ENCODE measurements at places on chromosomes 16 and 17. TPM values are rescaled to one million over a fixed set of nuclear protein-coding genes. Genes with fewer than 3 reads are reported as not detected.

DNA sequence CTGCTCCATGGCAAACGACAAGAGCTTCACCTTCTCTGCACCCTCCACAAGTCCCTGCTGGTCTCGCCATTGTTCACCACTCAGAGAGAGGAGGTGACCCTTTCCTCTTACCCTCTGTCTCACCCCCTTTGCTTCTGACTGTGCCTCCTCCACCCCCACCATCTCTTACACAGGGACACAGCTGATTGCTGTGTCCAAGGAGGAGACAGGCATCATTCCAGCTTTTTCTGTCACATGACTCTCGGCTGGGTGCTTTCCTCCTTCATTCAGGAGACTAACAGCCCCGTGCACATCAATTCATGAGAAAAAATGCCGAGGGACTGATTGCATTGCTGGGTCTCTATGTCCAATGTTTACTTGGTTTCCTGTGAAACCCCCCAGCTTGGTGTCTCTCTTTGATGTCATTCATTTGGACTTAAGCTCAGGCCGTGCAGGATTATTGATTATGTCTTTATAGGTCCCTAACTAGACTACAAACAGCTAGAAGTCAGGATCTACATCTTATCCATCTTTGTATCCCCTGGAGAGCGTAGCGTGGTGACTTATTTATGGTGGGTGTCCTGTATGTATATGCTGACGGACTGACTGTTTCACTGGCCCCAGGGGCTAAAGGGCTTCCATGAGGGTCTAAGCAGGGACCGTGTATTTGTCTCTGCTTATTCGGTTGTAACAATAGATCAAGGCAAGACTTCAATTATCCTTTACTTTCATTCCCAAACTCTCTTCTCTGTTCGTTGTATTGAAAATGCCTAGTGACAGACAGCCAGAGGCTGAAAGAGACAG is 82.2 kb upstream of the CDH13 start:
- DNase-seq, result no peak

- no peak for DNase-seq
Observed at GRCh38 chr16:27742333-27742732, 192.4 kb downstream of the KATNIP start.

DNA sequence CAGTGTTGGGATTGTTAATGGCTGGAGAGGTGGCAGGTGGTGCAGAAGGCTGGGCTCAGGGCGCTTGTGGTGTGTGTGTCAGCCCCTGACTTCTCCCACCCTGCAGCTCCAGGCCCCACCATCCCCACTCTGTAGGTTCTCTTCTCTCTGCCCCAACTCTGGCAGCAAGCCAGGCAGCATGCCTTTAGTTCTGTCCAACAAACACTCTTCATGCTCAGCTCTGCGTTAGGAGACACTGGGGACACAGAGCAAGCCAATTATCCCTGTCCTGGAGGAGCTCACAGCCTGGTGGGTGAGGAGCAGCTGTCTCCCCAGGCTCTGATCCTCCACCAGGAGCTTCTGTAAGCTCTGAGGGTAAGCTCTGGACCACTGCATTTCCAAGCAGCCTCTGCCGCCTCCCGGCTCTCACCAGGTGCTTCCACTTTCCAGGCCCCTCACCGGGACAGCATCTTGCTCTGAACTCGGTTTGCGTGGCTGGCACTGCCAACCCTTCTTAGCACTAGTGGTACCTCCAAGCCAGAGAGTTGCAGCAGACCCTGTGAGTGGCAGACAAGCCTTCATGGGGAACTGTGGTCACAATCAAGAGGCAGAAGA is 34.3 kb upstream of the WSCD1 start:
- DNase-seq, result no peak

GRCh38 chr16:73064212-73064993 is 16.5 kb upstream of the ZFHX3 start:
- peak; percentile 72 for DNase-seq

DNA sequence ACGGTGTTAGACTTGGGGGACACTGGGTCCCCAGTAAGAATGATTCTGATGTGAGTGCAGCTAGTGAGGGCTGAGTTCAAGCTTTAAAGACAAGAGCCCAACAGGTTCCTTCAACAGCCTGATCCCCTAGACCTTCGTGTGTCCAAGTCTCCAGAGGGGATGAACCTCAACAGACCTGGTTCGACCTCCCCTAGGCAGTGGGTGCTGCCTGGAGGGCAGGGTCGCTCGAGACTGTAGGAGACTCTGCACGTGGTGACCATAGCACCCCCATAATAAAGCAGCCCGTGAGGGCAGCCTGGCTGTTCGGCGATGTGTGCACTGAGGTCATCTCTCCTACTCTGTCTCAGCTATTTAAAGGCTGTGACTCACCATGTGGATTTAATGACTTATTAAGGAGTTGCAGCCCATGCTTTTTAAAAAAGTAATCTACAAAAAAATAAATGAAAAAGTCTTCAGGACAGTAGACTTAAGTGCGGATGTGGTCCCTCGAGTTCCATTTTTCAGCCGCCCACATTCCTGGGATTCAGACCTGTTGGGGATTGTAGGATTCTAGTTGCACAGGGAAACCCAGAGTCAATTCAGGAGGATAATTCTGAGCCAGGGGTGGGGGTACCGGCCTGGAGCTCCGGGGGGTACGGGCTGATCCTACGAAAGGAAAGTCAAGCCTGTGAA is 23.4 kb upstream of the METRNL start:
- DNase-seq, result peak; percentile 62

- no peak for DNase-seq
Observed at GRCh38 chr17:42900460-42901331, at the start of gene G6PC1. Gene G6PC1 (plus strand): TSS chr17:42900799. CDS start chr17:42900877, 78 bp downstream.

DNA sequence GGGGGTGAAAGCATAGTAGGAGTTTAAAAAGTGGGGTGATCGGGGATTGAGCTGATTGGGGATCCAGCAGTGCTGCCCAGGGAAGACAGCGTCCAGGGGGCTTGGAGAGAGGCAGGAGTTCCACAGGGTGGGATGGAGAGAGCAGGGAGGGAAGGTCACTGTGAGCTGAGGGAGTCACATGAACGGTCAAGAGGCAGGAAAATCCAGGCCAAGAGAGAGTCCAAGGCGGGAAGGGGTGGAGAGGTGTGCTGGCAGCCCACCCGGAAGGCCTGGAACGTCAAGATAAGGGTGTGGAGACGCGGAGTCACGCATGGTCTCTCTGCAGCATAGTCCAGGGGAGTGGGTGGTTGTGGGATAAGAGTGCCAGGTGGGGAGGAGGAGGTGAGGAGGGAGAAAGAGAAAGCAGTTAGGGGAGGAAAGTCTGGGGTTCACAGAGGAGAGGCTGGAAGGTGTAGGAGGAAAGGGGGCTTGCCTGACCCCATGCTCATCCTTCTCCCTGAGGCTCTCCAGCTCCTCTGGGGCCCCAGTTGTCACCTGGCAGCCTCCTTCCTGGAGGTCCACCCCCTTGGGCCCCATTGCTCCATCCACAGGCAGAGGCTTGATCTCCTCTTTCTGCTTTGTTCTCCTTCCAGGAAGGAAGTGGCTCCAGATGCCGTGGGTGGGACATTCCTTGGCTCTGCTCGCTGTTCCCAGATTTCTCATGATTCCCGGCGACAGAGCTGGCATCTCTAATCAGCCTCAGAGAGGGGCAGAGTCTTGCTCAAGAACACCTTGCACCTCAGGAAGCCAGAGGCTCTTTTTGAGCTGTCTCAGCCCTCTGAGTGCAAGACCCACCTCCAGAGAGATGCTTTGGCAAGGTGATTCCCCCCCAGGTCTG is 28.7 kb downstream of the CCR7 start:
- DNase-seq, result peak; percentile 42

DNA sequence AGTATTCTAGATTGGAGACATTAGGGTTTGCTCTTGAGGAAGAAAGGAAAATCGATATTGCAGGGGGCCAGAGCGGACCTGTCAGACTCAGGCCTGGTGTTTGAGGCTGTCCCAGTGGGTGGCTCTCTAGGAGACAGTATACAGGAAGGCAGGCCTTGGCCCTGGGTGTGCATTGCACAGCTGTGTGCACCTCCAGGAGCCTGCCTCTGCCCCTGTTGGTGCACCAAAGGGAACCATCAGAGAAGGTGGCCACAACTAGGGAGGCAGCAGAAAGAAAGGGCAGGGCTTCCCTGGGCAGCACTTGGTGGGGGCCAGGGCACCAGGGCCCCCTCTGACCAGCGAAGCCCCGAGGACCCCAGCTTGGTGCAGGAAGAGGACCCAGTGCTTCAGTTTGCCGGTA is 188.0 kb downstream of the NTN1 start:
- DNase-seq, result no peak

DNA sequence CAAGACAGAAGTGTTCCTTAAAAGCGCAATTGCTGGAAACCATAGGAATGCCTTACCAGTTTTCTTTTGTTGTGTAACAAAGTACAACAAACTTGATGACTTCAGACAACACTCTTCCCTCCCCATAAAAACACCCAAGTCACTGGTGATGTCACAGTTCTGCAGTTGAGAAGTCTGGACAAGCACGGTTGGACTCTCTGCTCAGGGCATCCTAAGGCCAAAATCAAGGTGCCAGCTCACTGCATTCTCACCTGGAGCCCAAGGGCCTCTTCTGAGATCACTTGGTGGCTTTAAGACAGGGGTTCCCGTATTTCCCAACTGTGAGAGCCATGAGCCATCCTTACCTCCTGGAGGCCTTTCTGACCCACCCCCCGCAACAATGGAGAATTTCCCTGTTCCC is 45.6 kb upstream of the MEAK7 start:
- no peak for DNase-seq

GRCh38 chr16:52553322-52553721 is 6.4 kb upstream of the TOX3 start:
- no peak for DNase-seq

- peak; percentile 92 for DNase-seq
Observed at GRCh38 chr17:35373534-35373983, at the start of gene SLFN11. Gene SLFN11 (minus strand): TSS chr17:35373621. CDS start chr17:35363807, 9,814 bp downstream.

DNA sequence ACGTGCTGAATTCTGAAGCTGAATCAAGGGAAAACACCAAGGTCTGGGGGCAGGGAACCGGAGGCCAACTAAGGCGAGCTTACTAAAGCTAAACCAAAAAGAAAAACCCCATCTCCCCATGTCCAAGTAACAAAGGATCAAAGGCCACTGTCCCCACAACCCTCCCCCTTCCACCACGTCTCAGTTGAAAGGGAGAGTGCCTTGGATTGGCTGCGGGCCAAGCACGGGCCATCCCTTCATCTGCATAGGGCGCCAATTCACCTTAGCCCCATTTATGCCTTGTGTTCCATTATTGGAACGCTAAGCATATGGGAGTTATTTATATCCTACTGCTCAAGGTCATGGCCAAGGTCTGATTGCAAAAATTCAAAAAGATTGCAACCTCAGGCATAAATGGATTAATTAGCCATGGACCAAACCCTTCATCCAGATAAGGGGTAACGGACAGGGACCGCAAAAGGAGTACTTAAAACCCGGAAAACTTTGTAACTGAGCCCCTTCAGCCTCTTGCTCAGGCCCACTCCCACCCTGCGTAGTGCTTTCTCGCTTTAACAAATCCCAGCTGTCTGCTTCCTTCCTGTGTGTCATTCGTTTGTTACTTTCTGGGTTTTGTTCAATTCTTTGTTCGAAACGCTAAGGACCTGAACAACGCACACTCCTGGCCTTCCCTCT is 740 bp upstream of the ATP6V0D1 start:
- no peak for DNase-seq

DNA sequence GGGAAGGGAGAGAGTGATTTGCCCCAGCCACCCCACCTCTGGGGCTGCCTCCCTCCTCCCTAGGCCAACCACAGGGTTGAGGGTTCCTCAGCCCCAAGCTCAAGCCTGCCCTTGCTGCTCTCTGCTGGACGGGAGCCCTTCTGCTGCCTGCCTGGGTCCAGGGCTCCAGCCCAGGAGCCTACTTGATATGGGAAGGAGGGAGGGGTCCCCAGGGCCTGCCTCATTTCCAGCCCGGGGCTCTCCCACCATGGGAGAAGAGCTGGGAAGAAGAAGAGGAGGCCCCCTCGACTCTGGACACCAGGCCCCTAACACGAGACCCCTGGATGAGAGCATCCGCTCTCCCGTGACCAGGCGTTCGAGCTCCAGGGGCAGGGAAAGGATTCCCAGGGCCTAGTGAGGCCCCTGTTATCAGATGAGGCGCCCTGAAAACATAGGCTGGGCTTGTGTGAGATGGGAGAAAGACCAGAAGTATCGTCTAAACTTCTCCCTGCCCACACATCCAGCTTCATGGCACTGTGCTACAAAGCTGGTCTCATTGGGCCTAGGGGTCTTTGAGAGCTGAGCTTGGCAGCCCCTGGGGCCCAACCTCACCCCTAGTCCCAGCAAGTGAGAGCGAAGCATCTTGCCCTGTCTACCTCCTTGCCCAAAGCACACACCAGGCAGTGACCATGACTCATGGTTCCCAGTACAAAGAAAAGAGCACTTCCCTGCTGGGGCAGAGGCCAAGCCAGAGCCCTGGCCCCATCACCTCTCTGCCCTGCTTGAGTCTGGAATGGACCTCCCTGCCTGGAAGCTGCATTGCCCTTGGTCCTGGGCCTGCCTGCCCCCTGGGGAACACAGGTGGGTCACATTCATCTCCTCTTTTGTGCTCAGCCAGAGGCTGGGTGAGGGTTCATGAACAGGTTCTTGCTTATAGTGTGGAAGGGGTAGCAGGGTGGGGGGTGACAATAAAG is 987 bp downstream of the SLC16A5 start:
- DNase-seq, result peak; percentile 76

GRCh38 chr17:67421869-67422273 is 44.8 kb downstream of the PITPNC1 start:
- DNase-seq, result peak; percentile 77

- peak; percentile 45 for DNase-seq
Observed at GRCh38 chr16:27052007-27052406, 14.7 kb upstream of the C16orf82 start.

DNA sequence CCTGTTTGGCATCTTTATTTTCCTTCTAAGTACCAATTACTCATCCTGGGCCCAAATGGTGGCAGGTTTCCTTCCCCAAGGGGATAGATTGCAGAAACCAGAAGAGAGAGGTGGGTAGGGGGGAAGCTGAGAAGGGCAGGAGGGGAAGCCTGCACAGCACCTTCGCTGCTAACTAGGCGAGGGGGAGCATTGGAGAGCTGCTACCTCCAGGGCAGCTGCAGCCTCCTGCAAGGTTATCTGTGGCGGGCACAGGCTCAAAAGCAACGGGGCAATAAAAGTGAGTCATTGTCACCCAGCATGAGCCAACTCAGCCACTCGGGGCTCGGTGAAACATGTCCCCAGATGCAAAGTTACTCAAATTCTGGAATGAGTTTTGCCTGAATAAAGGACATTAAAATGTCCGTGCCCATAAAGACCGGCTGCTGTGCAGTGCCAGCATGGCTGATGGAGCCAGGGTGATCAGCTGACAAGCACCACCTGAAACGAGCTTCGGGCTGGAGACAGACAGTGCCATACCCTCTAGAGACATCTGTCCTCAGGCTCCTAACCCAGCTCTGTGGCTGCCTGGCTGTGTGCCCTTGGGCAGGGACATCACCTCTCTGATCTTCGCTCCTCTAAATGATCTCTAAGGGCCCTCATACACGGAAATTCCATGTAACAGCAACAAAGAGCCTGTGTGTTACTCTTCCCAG is 68.1 kb upstream of the GRIN2A start:
- DNase-seq, result no peak

- DNase-seq, result no peak
Observed at GRCh38 chr17:68125111-68125870, 89.8 kb downstream of the KPNA2 start.

The MEOX1 gene
- 1.1 TPM for total RNA-seq

The ABAT gene
- 0.12 TPM for total RNA-seq

The MT1G gene
- total RNA-seq, result not detected

The BAHCC1 gene
- 3.6 TPM for total RNA-seq

The PRSS21 gene
- 11.9 TPM for total RNA-seq

The ST6GALNAC1 gene
- total RNA-seq, result not detected

The CCL5 gene
- total RNA-seq, result 4.4 TPM

The KIF19 gene
- total RNA-seq, result not detected

The MYH11 gene
- not detected for total RNA-seq

The NUPR1 gene
- 38.1 TPM for total RNA-seq
